Globus pallidus (tissue), 1 donor: ENCODE measurements at places on chromosomes 3 and 15.

DNA sequence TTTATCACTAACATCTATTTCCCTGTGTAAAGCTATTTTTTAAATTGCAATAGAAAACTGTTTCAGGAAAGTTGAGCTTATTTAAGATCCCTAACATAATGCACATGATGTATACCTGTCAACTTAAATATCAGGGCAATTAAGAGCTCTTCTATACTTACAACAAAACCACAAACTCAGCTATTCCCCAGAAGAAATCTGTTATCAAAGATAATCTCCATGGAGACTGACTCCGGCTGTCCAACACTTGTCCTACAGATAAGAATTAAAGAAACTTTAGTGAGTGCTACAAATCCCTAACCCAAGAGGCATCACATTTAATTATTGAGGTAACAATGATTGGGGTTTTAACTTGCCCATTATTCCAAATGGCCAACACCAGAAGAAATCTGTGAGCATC, 3.4 kb downstream of the SELENOK start:
- no peak for DNase-seq

DNA sequence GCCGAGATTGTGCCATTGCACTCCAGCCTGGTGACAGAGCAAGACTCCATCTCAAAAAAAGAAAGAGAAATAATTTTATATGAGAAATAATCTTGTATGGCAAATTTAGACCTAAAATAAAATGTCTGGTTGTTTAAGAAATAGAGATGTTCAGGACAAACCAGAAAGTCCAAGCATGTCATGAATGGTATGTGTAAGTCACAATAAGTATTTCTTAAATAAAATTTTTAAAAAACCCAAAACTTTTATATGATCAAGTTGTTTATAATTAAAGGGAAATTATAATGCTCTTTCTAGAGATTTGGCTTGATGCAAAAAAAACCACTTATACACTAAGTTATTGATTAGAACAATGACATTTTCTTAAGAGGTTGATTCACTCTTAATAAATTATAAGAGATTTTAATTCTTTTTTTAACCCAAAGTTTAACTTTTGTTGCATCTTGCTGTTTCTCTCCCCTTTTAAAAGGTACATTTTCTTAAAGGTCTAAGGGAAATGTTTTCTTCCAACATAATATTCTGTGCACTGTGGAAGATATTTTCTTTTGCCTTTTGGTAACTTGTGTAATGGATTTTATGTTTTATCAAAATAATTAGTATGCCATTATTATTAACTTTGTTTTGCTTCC, 105.7 kb downstream of the RTP4 start:
- no peak for DNase-seq

DNA sequence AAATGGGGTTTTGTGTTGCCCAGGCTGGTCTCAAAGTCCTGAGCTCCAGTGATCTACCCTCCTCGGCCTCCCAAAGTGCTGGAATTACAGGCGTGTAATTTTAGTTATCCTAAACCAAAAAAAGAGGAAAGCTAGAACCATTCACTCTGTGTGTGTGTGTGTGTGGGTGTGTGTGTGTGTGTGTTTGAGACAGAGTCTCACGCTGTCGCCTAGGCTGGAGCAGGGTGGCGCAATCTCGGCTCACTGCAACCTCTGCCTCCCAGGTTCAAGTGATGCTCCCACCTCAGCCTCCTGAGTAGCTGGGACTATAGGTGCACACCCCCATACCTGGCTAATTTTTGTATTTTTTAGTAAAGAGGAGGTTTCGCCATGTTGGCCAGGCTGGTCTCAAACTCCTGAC, 84.0 kb downstream of the TFDP2 start:
- DNase-seq = no peak

GRCh38 chr3:185937689-185938374, at the start of gene TRA2B:
TSS of gene TRA2B (minus strand) at chr3:185938014. CDS start at chr3:185937860, 154 bp downstream.
- peak; percentile 99 for DNase-seq

GRCh38 chr3:192188218-192188835, 539.0 kb downstream of the FGF12 start:
- peak; percentile 44 for DNase-seq

- no peak for DNase-seq
These were observed 11.2 kb upstream of the CAPN3 start for GRCh38 chr15:42348083-42348482.

- no peak for DNase-seq
These were observed 225.2 kb downstream of the VPS13C start for GRCh38 chr15:61835029-61835428.

DNA sequence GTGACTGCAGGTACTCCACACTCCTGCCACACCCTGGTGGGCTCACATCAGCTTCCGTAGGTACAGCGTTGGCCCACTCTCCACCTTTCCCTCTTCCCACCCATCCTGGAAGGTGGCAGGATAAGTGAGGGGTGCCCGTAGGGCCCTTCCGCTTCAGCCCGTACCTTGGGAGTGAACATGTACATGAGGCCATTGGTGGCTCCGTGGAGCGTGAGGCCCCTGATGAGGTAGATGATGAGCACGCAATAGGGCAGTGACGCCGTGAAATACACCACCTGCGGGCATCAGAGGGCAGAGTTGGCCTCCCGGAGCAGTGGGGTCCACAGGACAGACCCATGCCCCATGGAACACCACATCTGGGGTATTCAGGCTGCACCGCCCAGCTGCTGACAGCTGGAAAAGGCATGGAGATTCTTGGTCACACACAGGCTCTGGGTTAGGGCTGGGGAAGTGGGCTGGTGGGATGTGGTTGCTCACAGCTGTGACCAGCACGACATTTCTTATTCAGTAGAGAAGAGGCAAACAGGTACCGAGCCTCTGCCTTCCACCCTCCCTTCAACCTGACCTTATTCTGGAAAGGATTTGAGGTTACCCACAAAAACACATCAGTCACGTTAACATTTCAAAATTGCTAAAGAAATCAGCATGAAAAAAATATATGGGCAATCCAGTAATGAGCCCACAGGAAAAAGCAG, 23.8 kb downstream of the SLC6A20 start:
- no peak for DNase-seq

DNA sequence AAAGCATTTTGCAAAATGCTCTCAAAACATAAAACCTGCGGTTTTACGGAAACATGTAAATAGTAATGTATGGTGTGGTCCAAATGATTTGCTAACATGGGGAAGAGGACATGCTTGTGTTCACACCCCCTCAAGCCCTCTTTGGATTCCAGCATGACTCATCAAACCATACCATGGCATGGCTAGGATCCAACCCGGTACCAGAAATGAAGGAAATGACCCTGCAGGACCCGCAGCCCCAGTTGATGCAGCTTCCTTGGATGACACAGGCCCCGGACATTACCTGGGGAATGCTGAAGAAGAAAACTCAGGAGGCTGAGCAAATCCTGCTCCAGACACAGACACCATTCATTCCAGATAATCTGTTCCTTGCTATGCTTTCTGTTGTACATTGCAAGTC, 222.9 kb downstream of the DTWD1 start:
- no peak for DNase-seq

DNA sequence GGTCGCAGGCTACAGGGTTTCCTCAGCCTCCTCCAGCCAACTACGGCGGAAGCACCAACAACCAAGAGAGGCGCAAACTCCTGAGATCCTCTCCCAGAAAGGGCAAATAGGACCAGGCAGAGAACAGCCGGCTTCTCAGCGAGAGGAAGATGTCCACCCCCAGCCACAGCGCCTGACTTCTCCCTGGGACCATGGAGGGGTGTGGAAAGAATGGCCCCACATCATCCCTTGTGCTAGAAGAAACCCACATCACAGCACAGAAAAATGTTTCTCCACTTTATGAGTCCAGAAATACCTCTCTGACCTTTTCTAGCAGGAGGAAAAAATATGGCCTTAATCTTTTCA, 105.7 kb downstream of the XXYLT1 start:
- DNase-seq = no peak
